ENCODE measurements at places on chromosomes 1 and 21.

DNA sequence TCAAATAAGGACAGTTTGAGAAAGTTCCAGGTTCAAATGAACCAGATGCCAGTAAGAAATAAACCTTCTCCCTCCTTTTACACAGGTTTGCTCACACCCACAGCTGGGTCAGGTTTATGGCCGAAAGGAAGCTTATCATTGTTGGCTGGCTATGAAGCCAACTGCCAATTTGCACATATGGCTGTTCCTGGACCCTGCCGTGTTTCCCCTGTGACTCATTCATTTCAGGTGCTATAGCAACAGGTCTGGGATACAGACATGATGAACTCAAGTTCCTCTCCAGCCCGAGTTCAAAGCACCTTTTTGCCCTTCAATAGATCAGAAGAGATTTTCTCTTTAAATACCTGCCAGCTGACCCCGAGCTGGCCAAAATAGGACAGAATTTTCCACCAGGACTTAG is 134.4 kb upstream of the SMYD2 start:
- DNase-seq = no peak

GRCh38 chr1:94542088-94542870 is 720 bp upstream of the F3 start:
- no peak for DNase-seq

- DNase-seq = peak; percentile 67
Observed at GRCh38 chr1:10779201-10779600, 17.2 kb downstream of the CASZ1 start.

DNA sequence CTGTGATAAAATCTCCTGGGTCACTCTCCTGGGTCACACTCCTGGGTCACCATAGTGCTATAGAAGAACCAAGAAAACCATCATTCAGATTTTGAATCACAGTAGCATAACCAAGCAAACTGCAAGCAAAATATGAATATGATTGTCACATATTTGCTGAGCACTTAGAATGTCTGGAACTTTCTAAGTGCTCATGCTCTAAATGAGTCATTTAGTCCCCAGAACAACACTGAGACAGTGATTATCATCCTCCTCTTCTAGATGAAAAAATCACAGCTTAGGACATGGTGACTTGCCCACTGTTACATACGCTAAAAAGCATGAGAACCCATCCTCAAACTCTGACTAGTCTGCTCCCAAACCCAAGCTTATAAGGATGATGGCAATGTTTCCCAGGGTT is 39.5 kb upstream of the DDAH1 start:
- DNase-seq = no peak

DNA sequence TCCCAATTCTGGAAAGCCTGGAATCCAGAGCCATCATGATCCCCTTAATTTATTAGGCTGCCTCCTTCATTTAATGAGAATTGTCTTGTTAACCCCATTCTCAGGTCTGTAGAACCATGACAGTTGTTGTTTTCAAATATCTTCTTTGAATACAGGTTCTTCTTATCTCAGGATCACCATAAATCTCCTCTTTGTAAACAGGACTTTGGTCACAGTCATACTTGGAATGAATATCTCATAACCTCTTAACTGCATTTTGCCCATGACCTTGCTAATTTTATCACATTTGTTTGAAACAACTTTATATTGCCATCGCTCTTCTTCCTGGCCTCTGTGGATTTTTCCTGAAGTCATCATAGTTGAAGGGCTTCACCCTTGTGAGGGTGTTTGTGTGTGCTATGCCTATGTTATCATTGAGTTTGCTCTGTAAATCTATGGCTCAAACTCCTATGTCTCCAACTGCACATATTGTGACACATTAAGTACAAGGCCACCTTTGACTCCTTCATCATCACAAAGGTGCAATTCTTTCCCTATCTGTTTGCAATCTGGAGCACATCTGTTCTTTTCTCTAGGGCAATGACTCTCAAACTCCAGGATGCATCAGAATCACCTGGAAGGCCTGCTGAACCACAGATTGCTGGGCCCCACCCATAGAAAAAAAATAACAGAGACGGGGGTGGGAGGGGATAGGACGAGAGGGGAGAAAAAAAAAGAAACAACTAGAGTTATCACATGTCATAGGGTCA is 54.2 kb downstream of the FCRL5 start:
- no peak for DNase-seq

DNA sequence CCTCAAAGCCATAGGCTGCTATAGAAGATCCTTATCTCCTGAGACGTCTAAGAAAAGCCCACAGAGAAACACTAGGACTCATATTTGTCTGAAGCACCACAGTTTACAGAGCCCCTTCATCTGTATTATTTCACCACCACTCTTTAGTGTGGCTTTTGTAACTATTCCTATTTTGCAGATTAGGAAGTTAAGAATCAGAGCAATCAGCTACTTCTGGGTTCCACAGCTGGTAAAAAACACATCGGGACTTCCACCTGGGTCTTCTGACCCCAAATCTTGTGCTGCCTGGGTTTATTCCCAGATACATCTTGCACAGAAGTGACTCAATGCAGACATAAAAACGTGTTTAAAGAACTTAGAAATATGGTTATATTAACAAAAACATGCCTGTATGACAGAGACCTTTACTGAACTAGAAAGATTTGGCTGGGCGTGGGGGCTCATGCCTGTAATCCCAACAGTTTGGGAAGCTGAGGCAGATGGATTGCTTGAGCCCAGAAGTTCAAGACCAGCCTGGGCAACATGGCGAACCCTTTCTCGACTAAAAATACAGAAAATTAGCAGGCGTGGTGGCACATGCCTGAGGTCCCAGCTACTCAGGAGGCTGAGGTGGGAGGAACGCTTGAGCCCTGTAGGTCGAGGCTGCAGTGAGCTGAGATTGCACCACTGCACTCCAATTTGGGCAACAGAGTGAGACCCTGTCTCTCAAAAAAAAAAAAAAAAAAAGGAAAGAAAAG is 40.9 kb downstream of the ELK4 start:
- no peak for DNase-seq

GRCh38 chr21:39855595-39855994 is 11.6 kb upstream of the PCP4 start:
- no peak for DNase-seq

Data from NCI-H1048 (cell line).